ENCODE measurements at places on chromosomes 7 and 10.

DNA sequence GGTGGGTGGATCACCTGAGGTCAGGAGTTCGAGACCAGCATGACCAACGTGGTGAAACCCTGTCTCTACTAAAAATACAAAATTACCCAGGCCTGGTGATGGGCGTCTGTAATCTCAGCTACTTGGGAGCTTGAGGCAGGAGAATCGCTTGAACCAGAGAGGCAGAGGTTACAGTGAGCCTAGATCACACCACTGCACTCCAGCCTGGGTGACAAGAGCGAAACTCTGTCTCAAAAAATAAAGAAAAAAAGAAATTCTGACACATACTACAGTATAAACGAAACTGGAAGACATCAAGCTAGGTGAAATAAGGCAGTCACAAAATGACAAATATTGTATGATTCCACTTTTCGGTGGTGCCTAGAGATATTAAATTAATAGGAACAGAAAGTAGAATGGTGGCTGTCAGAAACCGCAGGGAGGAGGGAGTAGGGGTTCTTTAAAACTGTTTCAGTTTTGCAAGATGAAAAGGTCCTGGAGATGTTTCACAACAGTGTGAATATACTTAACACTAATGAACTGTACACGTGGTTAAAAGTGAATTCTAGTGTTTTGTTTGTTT is 23.2 kb downstream of the PILRA start:
- peak; percentile 52 for DNase-seq

GRCh38 chr10:76337641-76338040 is 906.2 kb downstream of the LRMDA start:
- DNase-seq: no peak

- no peak for DNase-seq
These were observed 310.4 kb downstream of the EXOC4 start for GRCh38 chr7:133563251-133563650.

DNA sequence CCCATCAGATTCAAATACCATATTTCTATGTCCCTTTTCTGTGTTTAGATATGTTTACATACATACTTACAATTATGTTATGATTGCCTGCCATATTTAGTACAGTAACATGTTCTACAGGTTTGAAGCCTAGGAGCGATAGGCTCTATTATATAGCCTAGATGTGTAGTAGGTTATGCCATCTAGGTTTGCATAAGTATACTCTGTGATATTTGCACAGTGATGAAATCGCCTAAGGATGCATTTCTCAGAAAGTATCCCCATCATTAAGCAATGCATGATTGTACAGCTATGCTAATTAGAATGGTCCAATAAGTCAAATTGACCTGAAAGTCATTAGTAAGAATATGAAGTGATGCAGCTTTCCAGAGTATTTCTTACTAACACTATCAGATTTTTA is 1171.7 kb upstream of the LRRTM3 start:
- no peak for DNase-seq

GRCh38 chr7:38920731-38921130 is 11.7 kb upstream of the VPS41 start:
- DNase-seq: no peak

DNA sequence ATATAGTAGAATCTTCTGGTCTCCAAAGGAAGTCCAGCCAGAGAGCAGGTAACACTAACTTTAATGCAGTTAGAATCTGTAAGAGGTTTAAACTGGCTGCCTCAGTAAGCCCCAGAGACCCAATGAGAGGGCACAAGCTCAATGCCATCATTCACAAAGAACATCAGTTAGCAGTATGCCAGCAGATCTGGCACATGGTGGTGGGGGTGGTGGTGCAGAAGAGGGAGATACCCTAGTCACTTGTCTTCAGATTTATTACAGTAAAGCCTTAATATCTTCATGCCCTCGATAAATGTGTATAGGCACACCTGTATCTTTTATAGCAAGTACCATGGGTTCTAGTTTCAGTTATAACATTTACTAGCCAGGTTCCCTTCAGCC is 86.2 kb downstream of the SORBS1 start:
- no peak for DNase-seq

GRCh38 chr10:71975871-71976725 is 11.9 kb downstream of the CHST3 start:
- no peak for DNase-seq

DNA sequence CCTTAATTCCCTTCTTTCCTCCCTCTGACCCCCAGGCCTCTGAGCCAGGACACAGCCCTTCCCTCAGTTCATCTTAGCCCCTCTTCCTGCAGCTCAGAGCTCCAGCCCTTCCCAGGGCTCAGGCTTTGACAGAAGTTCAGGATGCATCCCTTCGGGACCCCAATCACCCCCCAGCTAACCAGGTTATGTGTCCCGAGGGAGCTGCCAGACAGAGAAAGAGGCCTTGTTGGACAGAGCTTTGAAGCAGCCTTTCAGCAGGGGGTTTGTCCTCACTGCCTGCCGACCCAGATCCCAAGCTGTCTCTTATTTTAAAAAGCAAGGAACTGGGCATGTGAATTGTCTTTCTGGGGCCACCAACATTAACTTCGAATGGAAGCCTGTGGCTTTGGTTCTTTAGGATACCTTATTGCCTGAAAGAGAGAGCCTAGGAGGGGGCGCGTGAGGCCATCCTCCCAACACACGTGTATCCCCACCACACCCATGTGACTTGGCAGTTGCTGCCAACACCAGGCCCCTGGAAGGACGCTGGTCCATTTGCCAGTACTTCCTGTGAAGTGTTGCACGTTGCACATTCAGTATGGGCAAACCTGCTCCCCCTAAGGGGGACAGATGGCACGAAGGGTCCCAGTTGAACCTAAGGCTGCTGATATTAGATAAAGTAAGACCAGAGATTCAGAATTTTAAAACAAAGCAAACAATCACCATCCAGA is 858 bp downstream of the CCDC136 start:
- no peak for DNase-seq

DNA sequence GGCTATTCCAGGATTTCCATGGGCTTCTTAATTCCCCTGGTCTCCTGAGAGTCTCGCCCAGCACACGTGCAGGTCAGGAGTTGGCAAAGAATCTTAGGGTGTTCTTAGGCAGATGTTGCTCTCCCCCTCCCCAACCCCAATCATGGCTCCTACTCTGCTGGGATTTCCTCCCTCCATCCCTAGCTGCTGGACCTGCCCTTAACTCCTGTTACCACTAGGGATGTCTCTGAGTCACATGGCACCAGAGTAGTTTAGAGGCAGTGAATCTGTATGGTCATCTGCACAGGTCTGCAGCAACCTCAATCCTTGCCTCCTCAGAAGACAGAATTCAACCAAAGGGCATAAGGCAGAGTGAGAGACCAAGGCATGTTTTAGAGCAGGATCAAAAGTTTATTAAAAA is 51.8 kb upstream of the CHST3 start:
- DNase-seq: no peak

DNA sequence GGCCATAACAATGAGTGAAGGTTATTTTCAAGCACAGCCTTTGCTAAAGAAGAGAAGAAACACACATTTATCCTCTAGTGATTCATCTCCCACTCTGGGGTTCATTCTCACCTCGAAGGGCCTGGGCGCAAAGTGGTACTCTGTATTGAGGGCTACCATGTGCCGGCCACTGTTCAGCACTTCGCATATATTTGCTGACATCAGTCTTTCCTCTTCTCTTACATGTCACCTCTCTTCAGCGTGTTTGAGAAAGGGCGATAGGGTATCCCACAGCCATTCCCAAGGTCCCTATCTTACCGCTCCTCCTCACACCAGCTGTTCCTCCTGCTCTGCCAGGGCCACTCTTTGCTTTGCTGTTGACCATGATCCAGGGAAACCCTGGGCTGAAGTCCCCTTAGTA is 48.8 kb upstream of the ECHDC3 start:
- DNase-seq: no peak

- no peak for DNase-seq
These were observed 391.7 kb upstream of the KLF6 start for GRCh38 chr10:4176500-4177281.

DNA sequence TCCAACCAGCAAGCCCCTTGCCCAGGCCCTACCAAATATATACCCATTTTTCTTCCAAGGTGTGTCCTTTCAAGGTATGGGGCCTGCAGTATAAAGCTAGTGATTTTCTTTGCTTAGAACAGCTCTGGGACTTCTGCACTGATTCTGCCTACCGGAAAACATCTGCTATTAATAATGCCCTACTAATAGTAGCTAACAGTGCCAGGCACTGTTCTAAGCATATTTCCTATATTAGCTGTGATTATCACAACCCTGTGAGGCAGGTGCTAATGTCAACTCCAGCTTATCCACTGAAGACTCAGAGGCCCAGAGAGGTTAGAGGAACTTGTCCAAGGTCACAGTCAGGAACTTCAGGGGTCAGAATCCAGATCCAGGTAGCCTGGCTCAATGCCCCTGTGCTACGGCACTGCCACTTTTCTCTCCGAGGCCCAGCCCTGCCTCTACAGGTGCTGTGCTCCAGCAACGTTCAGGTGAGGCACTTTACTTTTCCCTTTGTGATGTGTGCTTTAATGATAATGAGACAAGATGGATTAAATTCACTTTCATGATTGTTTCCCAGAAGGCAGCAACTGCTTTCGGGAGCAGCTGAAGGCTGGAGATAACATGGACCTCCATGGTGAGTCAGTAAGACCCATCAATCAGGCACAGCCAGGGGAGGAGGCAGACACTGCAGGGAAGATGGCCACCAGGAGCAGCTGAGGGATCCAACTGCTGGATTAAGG is 26.7 kb downstream of the TAS2R41 start:
- no peak for DNase-seq

- no peak for DNase-seq
These were observed 938.9 kb downstream of the NRG3 start for GRCh38 chr10:82813856-82814255.

DNA sequence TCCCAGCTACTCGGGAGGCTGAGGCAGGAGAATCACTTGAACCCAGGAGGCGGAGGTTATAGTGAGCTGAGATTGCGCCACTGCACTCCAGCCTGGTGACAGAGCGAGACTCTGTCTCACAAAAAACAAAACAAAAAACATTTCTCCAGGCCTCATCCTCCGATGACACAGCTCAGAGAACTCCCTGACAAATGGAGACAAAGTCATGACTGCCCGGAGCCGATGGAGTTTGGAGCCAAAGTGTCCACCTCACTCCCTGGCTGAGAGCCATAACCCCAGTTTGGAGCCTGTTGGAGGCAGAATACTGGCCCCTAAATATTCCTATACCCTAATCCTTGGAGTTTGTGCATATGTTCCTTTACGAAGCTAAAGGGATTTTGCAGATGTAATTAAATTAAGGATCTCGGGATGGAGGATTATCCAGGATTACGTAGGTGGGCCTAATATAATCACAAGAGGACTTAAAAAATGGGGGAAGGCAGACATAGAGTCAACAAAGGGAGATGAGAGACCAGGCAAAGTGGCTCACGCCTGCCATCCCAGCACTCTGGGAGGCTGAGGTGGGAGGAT is 22.7 kb downstream of the SSC4D start:
- no peak for DNase-seq

DNA sequence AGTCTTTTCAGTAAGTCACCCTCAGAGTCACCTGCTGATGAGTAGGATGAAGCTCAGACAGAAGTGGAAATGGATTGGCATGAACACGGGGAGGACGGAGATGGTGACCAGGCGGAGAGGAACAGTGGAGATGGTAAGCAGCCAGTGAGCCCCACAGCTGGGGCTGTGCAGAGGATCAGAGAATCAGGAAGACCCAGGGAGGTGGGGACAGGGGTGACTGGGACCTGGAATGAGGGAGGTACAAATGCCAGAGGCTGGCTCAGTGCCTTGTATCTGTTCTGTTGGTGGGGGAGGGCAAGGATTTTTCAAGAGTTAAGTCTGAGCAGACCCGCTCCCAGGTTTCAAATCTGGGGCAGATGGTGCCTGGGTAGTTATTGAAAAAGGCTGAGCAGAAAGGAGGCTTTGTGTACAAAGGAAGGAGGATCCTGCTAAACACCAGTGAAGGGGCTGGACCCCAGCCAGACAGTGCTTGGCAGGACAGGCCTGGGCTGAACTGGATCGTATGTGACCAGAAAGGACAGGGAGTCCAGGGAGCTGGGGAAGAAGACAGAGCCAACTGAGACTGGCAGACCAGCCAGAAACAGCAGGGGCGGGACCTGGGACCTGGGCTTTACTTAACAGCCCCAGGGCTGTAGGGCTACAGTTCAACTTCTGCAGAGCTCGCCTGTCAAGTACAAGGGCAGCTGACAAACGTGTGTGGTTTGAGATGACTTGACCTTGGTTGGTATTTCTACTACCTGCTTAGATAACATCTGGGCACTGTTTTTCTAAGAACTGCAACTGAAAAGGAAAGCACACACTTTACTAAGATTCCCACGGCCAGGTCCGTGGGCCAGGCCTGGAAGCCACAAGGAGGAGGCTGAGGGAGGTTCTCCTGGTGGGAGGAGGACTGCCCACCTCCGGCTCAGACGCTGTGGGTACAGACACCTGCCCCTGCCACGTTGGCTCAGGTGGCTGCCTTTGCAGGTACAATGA is 13.2 kb upstream of the FRMPD2 start:
- DNase-seq: no peak

DNA sequence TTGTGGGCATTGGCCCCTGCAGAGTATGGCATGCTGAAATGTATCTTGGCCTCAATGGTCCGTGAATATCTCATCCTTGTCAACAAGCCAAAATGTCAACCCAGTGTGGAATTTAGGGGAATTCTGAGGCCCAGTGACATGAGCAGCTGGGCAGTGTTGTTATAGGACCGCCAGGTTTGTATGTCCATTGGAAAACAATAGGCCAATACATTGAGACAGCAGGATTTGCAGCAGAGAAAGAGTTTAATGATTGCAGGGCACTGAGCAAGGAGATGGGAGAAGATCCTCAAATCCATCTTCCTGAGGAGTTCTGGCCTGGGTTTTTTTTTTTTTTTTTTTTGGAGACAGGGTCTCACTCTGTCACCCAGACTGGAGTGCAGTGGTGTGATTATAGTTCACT is 95.7 kb upstream of the BAIAP2L1 start:
- DNase-seq: no peak

DNA sequence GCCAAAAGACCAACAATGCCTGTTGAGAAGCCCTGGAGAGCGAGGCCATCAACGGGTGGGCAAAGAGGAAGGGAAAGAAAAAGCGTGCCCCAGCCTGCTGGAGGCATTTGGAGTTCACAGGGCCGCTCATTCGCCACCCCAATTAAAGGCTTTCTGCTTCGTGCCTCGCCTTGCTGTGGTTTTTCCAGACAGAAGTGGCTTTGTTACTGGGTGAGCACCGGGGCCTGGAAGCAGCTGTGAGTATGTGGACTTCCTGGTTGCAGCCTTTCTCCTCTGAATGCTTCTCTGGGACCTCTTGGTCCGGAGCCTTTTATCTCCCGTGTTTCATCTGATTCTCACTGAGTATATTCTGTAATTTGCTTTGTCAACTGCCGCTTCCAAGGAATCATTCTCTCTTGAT is 118.1 kb upstream of the EGR2 start:
- no peak for DNase-seq

- DNase-seq: no peak
These were observed 316.2 kb downstream of the ETV1 start for GRCh38 chr7:13673290-13673689.

GRCh38 chr10:77616766-77617165 is 20.8 kb downstream of the KCNMA1 start:
- no peak for DNase-seq

GRCh38 chr7:103870664-103871063 is 118.8 kb downstream of the RELN start:
- DNase-seq: no peak
